Activated CD4-positive, alpha-beta T cell treated with anti-CD3 and anti-CD28 coated beads, Interleukin-2, amount 50 U/mL, for 1 hour (primary cell): ENCODE measurements at places on chromosomes 6 and 20.

DNA sequence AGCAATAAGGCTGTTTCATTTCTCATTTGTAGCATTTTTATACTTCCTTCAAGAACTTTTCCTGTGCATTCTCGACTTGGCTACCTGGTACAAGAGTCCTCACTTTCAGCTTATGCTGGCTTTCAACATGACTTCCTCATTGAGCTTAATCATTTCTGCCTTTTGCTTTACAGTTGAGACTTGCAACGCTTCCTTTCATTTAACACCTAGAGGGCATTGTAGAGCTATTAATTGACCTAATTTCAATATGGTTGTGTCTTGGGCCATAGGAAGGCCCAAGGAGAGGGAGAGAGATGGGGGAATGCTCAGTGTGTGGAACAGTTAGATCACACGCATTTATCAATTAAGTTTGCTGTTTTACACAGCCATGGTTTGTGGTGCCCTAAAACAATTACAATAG, 37.2 kb downstream of the SLC22A2 start:
- no peak for DNase-seq

GRCh38 chr20:2751347-2751877, 49.0 kb downstream of the CPXM1 start:
- DNase-seq, result no peak

GRCh38 chr6:157766901-157767774, 55.9 kb upstream of the SNX9 start:
- DNase-seq, result no peak

DNA sequence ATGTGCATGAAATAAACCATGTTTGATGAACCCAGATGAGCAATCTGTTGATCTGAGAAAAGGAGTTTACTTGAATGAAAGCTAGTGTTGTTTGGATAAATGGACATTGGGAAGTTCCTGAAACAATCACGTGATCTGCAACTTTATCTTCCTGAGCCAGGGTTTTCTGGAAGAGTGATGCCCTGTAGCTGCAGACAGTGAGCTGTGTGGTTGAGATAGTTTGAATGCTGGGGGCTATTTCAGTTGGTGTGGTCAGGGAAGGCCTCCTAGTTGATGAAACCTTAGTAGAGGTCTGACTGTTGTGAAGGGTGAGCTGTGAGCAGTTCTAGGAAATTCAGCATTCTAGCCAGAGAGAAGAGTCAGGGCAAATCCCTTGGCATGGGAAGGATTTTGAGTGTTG, 643.7 kb downstream of the UTRN start:
- no peak for DNase-seq

DNA sequence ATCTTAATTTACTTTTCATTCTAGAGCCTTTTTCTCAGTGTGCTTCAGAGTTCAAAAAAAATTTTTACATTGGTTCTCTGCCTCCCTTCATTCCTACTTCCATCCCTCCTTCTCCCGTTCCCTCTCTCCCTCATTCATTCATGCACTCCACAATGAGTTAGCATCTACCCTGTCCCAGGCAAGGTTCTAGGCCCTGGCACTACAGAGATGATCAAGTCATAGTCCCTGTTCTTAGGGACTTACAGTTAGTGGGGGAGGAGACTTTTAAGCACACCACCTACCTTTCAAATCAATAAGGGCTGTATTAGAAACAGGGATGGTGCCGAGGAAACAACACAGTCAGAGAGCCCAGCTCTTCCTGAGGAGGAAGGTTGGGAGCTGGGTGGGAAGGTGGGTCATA, 40.3 kb downstream of the MAP3K5 start:
- DNase-seq, result no peak

GRCh38 chr6:149284904-149285303, 32.6 kb upstream of the TAB2 start:
- DNase-seq, result no peak

DNA sequence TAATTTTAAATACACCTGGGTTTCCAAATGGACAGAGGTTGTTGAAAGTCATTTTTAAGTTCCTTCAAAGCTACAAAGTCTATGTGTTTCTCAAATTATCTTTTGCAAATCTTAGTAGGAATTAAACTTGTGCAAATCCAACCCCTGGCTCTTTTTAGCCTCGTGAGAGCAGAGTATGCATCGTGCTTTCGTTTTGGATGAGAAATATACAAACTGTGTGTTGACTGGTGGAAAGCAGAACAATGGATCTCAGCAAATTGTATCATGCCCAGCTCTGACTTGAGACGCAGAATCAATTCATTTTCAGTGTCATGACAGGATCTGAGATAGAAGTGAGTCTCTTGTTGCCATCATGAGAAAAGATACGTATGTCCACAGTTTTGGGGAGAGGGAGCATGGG, 542.4 kb upstream of the FLRT3 start:
- DNase-seq, result no peak

- peak; percentile 36 for DNase-seq
Measured at GRCh38 chr20:48823960-48824498, 3.8 kb downstream of the PREX1 start.

DNA sequence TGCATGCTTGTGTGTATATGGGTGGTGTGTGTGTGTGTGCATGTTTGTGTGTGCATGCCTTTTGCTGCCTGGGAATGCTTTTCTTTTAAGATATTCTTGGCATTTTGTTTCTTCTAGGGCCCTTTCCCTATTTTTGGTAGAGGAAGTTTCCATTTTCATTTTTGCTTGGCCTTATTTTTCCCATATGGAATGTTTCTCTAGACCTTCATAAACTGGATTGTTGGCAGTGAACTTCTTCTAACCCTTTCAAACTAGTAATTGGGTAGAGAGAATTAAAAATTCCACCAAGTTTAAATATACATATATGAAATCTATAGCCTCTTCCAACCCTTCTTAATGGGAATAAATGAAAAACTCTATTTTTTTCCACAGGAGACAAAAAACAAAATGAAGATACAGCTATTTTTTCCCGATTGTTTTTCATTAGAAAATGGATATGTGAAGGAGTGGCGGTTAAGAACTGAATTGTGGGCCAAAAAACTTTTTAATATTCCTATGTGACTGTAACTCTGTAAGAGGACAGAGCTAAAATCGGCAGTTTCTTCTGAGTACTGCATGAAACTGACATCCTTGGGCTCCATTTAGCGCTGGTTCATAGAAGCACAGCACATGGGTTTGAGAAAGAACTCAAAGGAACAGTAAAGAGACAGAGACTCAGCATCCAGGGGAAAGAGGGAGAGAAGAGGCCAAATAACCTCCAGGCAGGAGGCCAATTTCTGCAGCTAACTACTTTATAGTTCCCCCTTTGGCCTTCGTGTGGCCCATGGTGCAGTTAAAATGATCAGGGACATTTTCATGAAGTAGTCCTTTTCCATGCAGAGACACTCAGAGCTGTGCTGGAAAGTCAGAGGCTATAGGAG, 102.1 kb downstream of the TMEM170B start:
- no peak for DNase-seq

DNA sequence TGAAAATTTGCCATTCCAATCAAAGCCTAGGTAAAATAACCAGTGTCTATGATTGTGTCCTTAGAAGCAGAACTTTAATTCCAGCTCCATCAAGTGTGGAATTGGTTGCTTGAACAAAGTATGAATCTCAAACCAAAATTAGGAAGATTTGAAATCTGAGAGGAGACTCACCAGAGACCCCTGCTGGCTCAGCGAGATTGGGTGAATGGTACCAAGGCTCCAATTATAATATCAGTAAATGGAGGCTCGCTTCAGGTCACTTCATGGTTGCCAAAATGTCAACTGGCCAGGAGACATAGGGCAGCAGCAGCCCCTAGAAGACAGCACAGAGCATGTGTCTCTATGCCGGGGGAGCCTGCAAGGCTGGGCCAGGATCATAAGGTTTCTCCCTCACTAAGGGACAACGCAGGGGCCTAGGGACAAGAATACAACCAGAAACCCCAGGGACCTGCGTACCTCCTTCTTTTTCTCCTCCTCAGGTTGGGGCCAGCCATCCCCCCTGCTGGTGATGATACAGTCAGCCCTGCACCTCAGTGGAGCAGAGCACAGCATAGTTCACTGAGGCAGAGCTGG, 14.0 kb downstream of the RBL1 start:
- peak; percentile 56 for DNase-seq

DNA sequence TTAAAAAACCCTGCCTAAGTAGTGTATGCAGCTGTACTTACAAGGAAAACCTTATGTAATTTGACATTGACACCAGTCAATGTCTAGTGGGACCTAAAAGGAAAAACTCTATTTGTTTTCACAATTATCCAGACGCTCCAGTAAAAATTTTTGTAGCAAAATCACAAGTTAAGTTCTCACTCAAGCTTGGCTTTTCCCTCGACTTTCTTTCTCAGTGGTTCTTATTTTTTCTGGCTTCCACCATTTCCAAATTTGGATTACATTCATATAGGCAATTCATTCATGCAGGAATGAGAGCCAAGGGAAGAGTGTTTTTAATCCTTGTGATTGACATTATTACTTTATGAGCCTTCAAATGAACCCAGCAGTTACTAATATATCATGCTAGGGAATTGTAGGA, 66.0 kb upstream of the ADGRG6 start:
- no peak for DNase-seq

GRCh38 chr20:4603724-4604123, 118.0 kb upstream of the PRND start:
- DNase-seq, result no peak

GRCh38 chr6:1797801-1798200, 188.1 kb downstream of the FOXC1 start:
- no peak for DNase-seq

GRCh38 chr6:19609972-19610641, 227.1 kb upstream of the ID4 start:
- DNase-seq, result no peak
